A172 (cell line): ENCODE measurements at places on chromosomes 3 and 15. TPM values are rescaled to one million over a fixed set of nuclear protein-coding genes. Genes with fewer than 3 reads are reported as not detected.

Gene KIF23
- 103 and 135 TPM in 2 replicates for total RNA-seq

Gene GPR62
- total RNA-seq, result not detected in 2 replicates

Gene SPINT1
- total RNA-seq, result 0.22 and 1.3 TPM in 2 replicates

Gene AGBL1
- total RNA-seq, result not detected in 2 replicates

Gene ALPK3
- 0.10 and 0.12 TPM in 2 replicates for total RNA-seq

Gene DNAH12
- total RNA-seq, result 0.12 TPM in 1 of 2 replicates, not detected in the other

Gene LINGO1
- 0.60 and 1.1 TPM in 2 replicates for total RNA-seq

Gene AP3B2
- 0.09 and 0.29 TPM in 2 replicates for total RNA-seq

Gene NOP10
- 341 and 382 TPM in 2 replicates for total RNA-seq

Gene GRAMD2A
- total RNA-seq, result 3.2 TPM in 1 of 2 replicates, not detected in the other

Gene ROPN1
- total RNA-seq, result 0.14 TPM in 1 of 2 replicates, not detected in the other

Gene DAZL
- not detected in 2 replicates for total RNA-seq

Gene UQCC5
- total RNA-seq, result 17.1 and 47.0 TPM in 2 replicates

Gene FOXB1
- not detected in 2 replicates for total RNA-seq
